ENCODE measurements at places on chromosomes 13 and 19. TPM values are rescaled to one million over a fixed set of nuclear protein-coding genes. Genes with fewer than 3 reads are reported as not detected.

The RTBDN gene
- polyA plus RNA-seq, result not detected

The IZUMO2 gene
- polyA plus RNA-seq, result not detected

The PSG2 gene
- not detected for polyA plus RNA-seq

The KCNN4 gene
- 3.7 TPM for polyA plus RNA-seq

The AP2S1 gene
- polyA plus RNA-seq, result 163 TPM

The SIGLEC5 gene
- polyA plus RNA-seq, result not detected

The NCR1 gene
- not detected for polyA plus RNA-seq

The SPRY2 gene
- polyA plus RNA-seq, result 33.1 TPM

The ZNF728 gene
- polyA plus RNA-seq, result not detected

The MED26 gene
- polyA plus RNA-seq, result 7.9 TPM

The SYDE1 gene
- polyA plus RNA-seq, result 4.8 TPM

The FAM98C gene
- 27.0 TPM for polyA plus RNA-seq

The DHRS12 gene
- polyA plus RNA-seq, result 16.2 TPM

The CGB2 gene
- polyA plus RNA-seq, result not detected

The IGSF23 gene
- not detected for polyA plus RNA-seq

The SCAF1 gene
- polyA plus RNA-seq, result 9.0 TPM

The CRYL1 gene
- 153 TPM for polyA plus RNA-seq

The SHANK1 gene
- 0.19 TPM for polyA plus RNA-seq

The FGF22 gene
- polyA plus RNA-seq, result 0.20 TPM

The ZNF525 gene
- polyA plus RNA-seq, result 1.4 TPM

The PDX1 gene
- not detected for polyA plus RNA-seq

The C19orf67 gene
- not detected for polyA plus RNA-seq

The CCL25 gene
- polyA plus RNA-seq, result not detected

The CYP4F3 gene
- polyA plus RNA-seq, result under 0.01 TPM

The CILP2 gene
- polyA plus RNA-seq, result 0.29 TPM

The UGGT2 gene
- polyA plus RNA-seq, result 4.9 TPM

The MTUS2 gene
- polyA plus RNA-seq, result 0.23 TPM

The SULT2B1 gene
- 2.8 TPM for polyA plus RNA-seq

The VSTM2B gene
- polyA plus RNA-seq, result not detected

The DCT gene
- polyA plus RNA-seq, result 0.60 TPM

The ADGRE1 gene
- polyA plus RNA-seq, result 1.2 TPM

The NLRP7 gene
- polyA plus RNA-seq, result not detected

The ADGRE3 gene
- polyA plus RNA-seq, result not detected

The LRRC8E gene
- 0.23 TPM for polyA plus RNA-seq

The RNF113B gene
- not detected for polyA plus RNA-seq

The ZNF628 gene
- polyA plus RNA-seq, result 10.1 TPM

The STRN4 gene
- polyA plus RNA-seq, result 63.4 TPM

The GRIK5 gene
- polyA plus RNA-seq, result not detected
